ENCODE measurements at places on chromosomes 7 and 10.

DNA sequence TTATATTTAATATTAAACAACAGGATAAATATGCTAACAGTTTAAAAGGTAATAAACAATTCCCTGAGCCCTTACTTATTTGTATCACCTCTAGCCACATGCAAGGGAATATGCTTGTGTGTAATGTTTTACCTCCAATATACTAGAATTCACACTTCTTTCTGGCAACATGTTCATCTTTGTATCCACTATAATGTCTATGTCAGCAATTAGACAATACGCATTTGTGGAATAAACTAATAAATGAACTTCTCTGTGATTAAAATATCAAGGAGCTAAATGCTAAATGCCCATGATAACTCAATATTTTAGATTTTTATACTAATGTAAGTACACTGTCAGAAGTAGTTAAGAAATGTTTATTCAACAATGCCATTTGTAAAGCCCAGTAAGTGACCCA, 350.5 kb downstream of the DGKB start:
- DNase-seq: no peak

- DNase-seq: no peak
These were observed 1.5 kb downstream of the PIK3CG start for GRCh38 chr7:106866298-106867281.

GRCh38 chr7:134778941-134779740, at the start of gene CALD1:
Gene CALD1 (plus strand): TSS chr7:134779634. CDS start chr7:134867734, 88,100 bp downstream.
- DNase-seq: peak; percentile 80

DNA sequence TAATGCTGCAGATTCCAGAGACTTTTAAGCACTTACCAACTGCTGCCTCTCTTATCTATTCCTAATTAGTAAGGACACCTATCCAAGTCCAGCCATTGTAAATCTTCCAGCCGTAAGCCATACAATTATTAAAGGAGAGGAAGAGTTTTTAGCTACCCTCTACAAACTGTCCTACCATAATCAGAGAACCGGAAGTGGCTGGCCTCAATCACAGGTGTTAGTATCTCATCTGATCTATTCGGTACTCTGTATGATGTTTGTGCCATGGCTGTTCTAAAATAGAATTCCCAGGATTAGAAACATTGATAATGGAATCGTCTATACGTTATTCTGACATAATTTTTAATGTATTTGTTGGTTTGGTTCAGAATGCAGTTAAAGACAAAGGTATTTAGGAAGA, 102.8 kb downstream of the MICU1 start:
- DNase-seq: no peak

- DNase-seq: peak; percentile 91
These were observed 1.1 kb downstream of the DDIT4 start for GRCh38 chr10:72274730-72275350.

- DNase-seq: no peak
These were observed 24.3 kb upstream of the ITGB1 start for GRCh38 chr10:32982293-32982709.

All from tibial artery (tissue), 4 donors.